WERI-Rb-1 (cell line): ENCODE measurements at places on chromosomes 13 and 19.
A peak's percentile ranks its signal among the peaks of the same experiment; 100 is the strongest.

GRCh38 chr13:49840266-49840665 lies 47.8 kb upstream of the KPNA3 start:
- peak; percentile 17 for DNase-seq

GRCh38 chr13:39144941-39145533 lies 106.8 kb downstream of the NHLRC3 start:
- DNase-seq = peak; percentile 35

DNA sequence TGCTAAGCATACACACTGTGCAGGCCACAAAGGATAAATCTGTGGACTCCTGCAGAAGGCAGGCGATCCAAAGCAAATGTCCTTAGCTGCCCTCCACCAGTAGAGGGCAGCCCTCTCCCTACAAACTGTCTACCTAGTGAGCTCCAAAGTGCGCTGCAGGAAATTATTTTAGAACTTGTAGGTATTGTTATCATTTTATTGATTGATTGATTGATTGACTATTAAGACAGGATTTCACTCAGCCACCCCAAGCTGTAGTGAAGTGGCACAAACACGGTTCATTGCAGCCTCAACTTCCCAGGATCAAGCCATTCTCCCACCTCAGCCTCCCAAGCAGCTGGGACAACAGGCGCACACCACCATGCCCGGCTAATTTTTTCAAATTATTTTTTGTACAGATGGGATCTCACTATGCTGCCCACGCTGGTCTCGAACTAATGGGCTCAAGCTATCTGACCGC lies 37.3 kb downstream of the RNF6 start:
- peak; percentile 85 for DNase-seq

DNA sequence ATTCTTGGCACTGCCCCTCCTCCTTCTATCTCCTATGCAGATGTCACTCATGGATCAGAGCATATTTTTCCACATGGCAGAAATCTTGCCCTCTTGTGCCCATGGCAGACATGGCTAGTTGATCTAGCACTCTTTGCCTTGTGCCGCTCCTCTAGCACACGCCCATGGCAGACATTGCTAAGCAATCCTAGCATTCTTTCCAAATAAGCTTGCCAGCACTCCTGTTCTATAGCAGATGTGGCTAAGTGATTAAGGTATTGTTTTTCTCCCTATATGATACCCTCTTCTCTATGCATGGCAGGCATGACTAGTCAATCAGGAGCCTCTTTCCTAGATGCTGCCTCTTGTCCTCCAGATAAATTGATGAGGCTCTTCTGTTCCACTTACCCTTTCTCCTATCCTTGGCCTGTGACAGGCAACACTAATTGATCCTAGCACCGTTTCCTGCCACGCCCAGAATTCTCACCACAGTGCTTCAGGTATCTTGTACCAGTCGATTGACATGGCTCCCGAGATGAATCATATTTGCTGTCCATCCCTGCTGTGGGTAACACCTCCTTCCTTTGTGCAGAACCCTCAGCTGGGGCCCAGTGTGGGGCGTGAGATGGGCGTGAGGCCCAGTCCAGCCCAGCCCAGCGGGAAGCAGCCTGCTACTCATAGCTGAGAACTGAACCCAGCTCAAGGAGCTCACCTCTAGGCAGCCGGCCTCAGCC lies 26.9 kb downstream of the TMED1 start:
- no peak for DNase-seq

- DNase-seq = no peak
Measured at GRCh38 chr19:31275068-31275334, 74.2 kb downstream of the TSHZ3 start.

GRCh38 chr13:101283782-101284181 lies 132.5 kb downstream of the NALCN start:
- DNase-seq = no peak

- DNase-seq = no peak
Measured at GRCh38 chr13:98083507-98083906, 59.4 kb upstream of the FARP1 start.

DNA sequence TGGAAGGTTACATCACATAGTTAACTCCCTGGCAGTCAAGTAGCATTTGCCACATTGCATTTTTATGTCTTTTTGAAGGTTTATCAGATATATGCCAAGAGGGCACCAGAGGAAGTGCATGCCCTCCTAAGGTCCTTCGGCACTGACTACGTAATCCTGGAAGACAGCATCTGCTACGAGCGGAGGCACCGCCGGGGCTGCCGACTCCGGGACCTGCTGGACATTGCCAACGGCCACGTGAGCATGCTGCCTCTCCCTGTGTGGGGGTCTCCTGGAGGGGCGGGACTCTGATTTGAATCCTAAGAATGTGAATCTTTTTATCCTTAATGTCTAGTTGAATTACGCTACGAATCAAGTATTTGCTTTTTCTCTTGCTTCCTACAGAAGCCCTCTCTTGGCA lies 74.8 kb downstream of the DPY19L3 start:
- DNase-seq = no peak

GRCh38 chr13:20721454-20722357 lies 18.2 kb downstream of the IL17D start:
- no peak for DNase-seq

DNA sequence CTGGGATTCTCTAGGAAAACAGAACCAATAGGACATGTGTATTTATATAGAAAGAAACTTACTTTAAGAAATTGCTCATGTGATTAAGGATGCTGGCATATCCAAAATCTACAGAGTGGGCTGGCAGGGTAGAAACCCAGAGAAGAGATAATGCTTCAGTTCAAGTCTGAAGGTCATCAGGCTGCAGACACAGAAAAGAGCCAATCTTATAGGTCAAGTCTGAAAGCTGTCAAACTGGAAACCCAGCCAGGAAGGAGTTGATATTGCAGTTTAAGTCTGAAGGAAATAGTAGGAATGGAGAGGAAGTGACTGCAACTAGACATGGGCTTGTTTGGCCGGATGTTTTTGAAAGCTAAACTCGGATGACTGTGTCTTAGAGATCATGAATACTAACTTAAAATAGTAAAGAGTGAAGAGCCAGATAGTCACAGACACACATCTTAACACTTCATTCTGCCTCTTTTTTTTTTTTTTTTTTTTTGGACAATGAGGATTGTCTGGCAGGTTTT lies 125.3 kb upstream of the GPC6 start:
- no peak for DNase-seq

DNA sequence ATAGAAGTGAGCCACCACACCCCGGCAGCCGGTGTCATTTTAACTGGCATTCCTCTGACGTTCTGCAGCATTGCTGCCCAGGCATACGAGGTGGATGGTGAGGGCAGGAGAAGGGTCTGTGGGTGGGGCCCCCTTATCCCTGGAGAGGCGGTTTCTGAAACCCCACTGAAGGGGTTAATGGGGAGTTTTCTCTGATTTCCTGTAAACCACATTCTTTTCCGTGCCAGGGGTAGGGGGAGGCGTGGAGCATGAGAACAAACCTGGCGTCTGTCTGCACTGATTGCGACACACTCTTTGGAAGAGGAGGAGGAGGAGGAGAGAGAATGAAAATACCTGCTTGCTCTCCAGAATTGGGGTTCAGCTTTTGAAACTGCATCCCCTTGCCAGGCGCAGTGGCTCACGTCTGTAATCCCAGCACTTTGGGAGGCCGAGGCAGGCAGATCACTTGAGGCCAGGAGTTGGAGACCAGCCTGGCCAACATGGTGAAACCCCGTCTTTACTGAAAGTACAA lies 2.7 kb upstream of the C3 start:
- no peak for DNase-seq

GRCh38 chr19:45170146-45171106 lies 7.6 kb downstream of the TRAPPC6A start:
- no peak for DNase-seq

DNA sequence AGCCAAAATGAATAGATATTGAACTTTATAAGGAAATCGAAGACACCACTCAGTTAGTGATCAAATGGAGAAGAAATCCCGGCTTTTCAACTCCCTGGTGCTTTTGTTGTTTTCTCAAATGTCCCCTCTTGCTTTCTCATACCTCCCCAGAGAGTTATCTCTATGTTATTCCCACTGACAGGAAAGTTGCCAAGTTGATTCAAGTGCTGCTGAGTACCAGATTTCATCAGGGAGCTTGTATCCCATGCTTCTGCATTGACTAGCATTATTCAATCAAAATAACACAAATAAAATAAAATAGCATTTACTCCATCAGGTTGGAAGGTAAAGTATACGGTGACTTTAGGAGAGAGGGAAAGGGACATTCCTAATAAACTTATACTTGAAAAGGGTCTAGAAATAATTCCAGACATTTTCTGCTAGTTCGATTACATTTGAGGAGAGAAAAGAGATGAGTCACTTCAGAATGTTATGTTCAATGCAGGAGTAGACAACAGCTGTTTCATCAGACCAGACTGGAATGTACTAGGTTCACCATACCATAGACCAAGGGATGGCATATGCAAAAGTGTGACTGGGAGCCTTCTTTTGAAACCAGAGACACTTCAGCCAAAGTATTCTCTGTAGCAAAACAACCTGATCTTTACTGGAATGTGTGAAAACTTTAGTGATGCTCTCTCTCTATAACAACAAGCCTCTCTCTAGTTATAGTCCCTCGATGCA lies 397.8 kb downstream of the FGF14 start:
- DNase-seq = no peak

- DNase-seq = no peak
Measured at GRCh38 chr19:2255112-2255845, 938 bp downstream of the JSRP1 start.

DNA sequence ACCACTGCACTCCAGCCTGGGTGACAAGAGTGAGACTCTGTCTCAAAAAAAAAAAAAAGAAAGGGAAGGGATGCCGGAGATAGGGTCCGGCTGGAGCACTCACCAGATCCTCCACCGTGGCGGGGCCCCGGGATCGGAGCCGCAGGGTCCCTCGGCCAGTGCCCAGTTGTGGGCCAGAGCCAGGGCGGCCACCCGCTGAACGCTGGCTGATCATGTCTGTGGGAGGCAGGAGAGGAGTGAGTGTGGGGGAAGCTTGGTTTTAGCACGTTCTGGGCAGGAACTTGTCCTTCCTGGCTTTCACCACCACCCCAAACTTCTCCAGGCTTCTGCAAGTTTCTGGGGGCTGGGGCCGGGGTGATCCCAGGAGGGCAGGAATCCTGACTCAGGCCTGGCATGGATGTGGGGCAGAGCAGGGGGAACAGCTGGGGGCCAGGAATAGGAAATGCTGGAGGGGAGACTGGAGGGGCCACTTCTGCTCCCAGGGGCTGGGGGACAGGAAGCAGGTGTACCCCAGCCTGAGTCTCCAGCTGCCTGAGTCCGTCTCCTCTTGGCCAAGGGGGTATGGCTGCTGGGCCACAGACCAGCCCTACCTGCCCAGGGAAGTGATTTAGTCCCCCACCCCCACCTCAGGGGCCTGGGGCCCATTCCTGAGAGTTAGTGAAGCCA lies 4.3 kb upstream of the PTGER1 start:
- DNase-seq = no peak

DNA sequence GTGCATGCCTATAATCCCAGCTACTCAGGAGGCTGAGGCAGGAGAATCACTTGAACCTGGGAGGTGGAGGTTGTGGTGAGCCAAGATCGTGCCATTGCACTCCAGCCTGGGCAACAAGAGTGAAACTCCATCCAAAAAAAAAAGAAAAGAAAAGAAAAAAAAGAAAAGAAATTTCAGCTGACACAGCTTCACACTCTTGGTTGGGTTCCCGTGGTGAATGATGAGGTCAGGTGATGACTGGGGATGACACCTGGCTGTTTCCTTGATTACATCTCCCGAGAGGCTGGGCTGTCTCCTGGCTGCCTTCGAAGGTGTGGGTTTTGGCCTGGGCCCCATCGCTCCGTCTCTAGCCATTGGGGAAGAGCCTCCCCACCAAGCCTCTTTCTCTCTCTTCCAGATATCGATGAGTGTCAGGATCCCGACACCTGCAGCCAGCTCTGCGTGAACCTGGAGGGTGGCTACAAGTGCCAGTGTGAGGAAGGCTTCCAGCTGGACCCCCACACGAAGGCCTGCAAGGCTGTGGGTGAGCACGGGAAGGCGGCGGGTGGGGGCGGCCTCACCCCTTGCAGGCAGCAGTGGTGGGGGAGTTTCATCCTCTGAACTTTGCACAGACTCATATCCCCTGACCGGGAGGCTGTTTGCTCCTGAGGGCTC lies 22.0 kb downstream of the LDLR start:
- no peak for DNase-seq

DNA sequence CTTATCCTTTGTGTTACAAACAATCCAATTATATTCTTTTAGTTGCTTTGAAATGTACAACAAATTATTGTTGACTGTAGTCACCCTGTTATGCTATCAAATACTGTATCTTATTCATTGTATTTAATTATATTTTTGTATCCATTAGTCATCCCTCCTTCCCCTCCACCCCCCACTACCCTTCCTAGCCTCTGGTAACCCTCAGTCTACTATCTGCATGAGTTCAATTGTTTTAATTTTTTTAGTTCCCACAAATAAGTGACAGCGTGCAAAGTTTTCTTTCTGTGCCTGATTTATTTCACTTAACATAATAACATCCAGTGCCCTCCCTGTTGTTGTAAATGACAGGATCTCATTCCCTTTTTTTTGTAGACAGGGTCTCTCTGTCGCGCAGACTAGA lies 4.5 kb downstream of the SAE1 start:
- DNase-seq = no peak

- DNase-seq = no peak
Measured at GRCh38 chr19:41238244-41238643, 19.2 kb downstream of the AXL start.

DNA sequence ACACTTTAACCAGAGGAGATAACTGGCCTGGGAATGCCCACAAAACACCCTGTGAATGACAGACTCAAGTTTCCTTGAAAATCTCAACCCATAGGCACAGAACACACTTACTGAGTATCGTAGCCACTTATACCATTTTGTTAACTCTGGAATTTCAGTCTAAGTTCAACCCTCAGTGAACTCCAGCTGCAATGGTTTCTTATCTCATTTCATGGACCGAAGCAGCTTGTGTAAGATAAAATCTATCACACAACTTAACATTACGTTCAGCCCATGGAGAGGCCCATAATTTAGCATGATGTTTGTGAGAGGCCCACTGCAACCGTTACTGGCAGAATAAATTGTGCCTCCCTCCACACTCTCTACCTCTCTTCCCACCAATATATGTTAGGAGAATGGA lies 323.0 kb downstream of the DNAJC15 start:
- DNase-seq = no peak

- no peak for DNase-seq
Measured at GRCh38 chr19:32349051-32349450, 3.6 kb downstream of the ZNF507 start.

DNA sequence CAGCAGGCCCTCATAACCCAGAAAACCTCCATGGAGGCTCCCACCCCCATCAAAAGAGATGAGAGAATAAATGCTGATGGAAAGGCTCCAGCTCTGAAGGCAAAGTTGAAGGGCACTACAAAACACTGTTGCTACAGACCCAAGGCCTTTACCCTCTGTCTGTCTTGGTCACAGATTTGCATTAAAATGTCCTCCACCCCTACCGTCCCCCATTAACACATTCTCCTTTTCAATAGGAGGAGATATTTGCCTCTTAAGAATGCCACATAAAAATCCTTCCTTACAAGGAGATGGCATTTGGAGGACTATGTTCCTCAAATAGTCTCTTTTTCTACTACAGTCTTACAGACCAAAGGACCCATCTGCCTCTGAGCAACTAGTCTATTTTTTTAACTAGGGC lies 361.5 kb downstream of the ENOX1 start:
- no peak for DNase-seq

- peak; percentile 67 for DNase-seq
Measured at GRCh38 chr19:34676697-34677385, at the start of gene SCGB2B2. Gene SCGB2B2 (minus strand): TSS chr19:34677159. CDS start chr19:34594563, 82,596 bp downstream.
